ENCODE measurements at places on chromosomes 7 and 10.

GRCh38 chr7:88217675-88218428 lies 2.0 kb downstream of the SRI start:
- peak; percentile 15 for DNase-seq

DNA sequence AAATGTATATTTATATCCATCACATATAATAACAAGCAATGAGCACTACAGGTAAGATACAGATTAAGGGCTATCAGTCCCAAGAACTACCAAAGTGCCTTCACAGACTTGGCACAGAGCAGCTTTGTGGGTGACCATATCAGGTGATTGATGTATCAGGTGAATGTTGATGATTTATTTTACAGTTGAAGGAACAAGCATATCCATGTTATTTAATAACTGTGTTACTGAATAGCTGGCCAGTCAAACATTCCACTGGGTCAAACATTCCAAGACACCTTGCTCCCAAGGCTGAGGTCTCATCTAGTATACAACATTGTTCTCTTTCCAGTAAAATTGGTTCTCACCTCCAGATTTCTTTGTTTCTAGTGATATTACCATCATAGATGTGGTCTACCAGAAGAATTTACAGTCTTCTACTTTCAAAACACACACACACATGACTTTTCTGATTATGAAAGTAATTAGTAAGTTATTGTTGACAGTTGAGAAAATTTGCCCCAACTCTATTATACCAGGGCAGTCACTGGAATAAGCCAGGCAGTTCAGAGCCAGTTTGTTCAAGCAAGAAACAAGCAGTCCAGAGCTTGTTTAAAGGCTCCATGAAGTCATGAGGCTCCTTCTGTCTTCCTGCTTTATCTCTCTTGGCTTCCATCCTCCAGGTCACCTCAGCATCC lies 68.2 kb downstream of the ELAPOR2 start:
- no peak for DNase-seq

- no peak for DNase-seq
Observed at GRCh38 chr10:29751684-29752083, 116.9 kb upstream of the SVIL start.

- DNase-seq, result no peak
Observed at GRCh38 chr7:152909683-152910544, 150.4 kb downstream of the ACTR3B start.

- no peak for DNase-seq
Observed at GRCh38 chr10:101568054-101568745, 19.9 kb downstream of the POLL start.

- DNase-seq, result no peak
Observed at GRCh38 chr10:92699518-92700381, 10.0 kb downstream of the HHEX start.

DNA sequence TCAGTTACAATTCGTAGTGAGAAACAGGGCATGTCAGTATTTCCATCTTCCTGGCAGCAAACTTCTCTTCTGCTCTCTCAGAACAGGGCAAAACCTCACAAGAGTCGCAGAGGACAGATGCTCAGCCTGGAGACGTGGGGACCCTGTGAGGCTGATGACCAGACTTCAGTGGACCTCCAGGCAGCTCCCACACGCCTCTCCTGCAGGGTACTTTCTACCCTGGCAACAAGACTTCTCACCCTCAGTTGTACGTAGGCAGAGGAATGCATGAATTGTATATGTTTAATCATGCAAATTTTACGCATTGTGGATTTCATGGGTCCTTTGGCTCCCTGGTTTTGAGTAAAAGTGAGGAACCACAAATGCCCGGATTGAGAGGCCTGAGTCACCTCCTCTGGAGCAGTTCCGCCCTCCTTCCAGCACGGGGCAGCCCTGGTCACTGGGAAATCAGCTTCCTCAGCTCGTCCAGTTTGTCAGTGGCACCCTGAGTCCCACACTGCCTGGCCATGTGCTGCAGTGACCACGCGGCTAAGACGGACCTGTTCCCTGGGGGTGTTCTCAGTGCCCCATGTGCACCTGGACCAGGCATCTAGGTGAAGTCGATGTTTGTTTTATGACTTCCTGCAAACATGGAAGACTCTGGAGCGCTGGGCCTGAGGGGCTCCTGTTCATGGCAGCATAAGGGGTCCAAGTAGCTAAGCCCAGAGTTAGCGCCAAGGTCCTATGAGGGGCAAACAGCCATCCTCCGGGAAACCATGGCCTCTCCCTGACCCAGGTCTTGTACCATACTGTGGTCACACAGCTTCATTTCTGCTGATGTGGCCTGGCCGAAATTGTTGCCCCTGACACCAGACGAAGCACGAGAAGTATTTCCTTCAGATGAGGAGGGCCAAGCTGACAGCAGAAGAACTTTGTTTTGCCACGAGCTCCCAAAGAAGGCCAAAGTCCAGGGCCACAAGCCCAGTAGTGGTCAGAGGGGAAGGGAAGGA lies 165.1 kb downstream of the TNS3 start:
- DNase-seq, result no peak

DNA sequence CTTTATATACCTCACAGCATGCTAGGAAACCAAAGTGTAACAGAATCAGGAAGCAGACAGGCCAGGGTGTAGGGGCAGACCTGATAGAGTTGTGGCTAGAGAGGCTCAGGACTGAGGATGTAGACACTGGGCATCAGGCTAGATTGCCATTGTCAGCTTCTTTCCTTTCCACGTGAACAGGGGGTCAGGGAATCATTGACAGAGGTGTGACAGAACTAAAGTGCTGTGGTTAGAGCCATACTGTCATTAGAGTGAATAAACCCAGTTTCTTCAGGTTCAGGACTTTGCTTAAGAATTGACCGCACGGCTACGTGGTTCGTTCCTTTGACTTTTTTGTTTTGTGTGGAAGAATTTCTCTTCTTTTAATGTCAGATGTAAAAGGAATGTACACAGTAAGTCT lies 90.7 kb downstream of the CALD1 start:
- no peak for DNase-seq

DNA sequence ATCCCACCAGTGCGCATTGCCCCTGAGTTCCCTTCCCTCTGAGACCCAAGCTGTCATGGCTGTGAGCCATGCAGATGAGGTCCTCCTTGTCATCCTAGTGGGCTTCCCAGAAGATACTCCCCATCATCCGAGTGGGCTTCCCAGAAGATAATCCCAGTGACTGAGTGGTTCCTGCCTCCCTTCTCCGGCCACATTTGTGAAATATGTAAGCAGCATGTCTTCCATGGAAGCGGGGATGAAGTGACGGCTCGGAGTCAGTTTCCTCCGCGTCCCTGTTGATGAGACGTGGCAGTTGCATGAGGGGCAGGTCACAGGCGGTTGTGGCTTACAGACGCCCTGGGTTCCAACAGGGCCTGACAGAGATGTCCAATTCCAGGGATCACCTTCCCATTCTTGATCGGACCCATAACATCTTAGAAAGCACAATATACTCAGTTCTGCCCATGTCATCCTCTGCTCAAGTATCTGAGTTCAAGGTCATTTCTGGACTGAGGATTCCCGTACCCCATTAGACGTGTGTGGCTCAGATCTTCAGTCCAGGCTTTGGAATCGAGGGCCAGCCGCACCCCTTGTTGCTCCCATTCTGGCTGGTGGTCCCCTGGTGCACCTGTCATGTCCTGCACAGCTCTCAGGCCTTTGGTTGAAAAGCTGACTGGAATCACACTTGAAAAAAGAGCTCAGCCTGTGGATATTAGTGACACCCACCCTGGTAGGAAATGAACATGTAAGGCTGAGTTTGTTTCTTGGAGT lies 166.9 kb downstream of the PTPRN2 start:
- no peak for DNase-seq

DNA sequence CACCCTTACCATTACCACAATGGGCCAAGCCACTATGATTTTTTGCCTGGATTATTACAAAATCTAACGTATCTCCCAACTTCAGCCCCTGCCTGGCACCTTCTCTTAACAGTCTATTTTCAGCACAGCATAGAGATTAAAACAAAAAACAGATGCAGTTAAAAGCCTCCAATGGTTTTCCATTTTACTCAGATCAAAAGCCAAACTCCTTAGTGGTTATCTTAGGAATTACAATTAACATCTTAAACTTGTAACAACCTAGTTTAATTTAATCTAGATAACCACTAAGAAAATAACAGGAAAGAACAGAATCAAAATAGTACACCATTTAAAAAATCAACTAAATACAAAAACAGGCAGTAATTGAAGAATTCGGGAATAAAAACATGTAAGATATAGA lies 43.5 kb downstream of the DNAJC1 start:
- DNase-seq, result no peak

GRCh38 chr7:91250706-91251105 lies 13.5 kb upstream of the FZD1 start:
- DNase-seq, result no peak

Data from CD4-positive, alpha-beta T cell treated with Interleukin-15 for 4 hours (primary cell).